Cortex of kidney (tissue), 1 donor: ENCODE measurements at places on chromosomes 1 and 21.

GRCh38 chr1:35030756-35031446 lies 844 bp downstream of the ZMYM6 start:
- DNase-seq: no peak

GRCh38 chr1:93623875-93624274 lies 57.8 kb downstream of the BCAR3 start:
- no peak for DNase-seq

GRCh38 chr1:76046149-76046548 lies 28.4 kb upstream of the ST6GALNAC3 start:
- DNase-seq: no peak

DNA sequence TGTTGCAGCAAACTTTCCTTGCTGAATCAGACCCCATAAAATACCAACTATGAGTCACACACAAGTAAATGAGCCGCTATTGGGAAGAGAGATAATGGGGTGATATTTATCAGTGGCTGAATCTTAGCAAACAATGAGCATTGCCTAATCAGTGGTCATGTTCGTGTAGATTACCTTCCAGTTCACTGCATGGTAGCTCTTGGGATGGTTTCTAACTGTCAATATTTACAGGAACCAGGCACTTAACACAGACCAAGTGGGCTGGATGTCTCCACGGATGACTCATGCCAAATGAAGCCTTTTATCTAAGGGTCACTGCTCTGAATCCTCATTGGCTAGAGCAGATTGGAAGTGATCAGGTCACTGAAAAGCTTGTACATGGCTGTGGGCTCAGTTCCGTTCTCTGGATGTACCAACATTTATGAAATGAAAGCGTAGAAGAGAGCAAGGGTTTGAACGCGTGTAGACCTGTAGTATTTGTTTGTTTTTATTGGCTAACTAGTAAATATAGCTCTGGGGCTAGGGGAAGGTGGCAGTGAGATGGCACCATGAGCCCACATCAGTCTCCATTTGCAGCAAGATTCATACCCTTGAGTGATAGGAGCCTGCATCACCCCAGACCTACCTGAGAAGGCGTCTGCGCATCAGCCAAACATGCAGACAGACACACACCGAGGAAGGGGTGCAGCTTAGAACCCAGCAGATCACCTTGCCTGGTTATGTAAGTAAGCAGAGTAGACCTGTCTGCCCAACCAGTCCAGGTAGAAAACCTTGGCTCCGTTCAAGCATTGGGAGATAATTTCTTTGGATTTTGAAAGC lies 153.3 kb downstream of the TOMM20 start:
- DNase-seq: no peak

DNA sequence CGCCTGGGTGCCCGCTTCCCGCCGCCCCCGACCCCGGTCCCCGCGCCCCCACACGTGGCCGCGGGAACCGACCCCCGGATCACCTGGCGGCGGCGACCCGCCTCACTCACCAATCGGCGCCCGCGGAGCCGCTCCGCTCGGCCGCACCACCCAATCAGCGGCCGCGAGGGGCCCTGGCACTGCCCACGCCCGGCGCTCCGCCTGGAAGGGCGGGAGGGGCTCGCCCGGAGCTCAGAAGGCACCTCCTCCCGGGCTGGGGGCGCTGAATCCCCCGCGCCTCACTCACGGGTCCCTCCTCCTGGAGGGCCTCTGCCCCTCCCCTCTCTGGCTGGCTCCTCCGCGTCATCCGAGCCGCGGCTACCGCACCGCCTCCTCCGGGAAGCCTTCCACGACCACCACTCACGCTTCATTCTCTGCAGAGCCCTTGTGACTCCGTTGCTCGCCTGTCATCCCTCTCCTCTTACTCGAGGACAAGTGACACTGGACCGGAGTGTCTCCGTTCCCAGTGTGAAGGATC lies 374 bp downstream of the SH2D5 start:
- no peak for DNase-seq

GRCh38 chr1:210688512-210689234 lies 360.0 kb downstream of the HHAT start:
- DNase-seq: no peak

DNA sequence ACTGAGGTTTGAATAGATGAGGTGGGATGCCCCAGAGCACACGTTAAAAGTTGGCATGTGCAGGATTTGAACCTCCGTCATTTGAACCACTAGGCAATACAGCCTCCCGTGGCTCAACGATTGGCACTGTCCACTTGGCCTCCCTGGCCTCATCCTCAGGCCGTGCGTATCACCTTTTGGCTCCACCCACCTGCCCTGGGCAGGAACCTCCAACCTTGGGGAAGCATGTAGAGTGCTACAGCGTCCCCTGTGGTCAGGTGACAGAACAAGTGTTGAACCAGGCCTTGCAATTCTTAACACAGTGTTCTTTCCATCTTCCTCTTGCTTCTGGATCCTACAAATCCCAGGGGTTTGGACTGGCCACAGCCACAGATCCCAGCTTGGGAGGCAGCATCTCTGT lies 112.6 kb downstream of the PAX7 start:
- DNase-seq: no peak

- DNase-seq: no peak
These were observed 60.6 kb downstream of the AK4 start for GRCh38 chr1:65208563-65208973.

DNA sequence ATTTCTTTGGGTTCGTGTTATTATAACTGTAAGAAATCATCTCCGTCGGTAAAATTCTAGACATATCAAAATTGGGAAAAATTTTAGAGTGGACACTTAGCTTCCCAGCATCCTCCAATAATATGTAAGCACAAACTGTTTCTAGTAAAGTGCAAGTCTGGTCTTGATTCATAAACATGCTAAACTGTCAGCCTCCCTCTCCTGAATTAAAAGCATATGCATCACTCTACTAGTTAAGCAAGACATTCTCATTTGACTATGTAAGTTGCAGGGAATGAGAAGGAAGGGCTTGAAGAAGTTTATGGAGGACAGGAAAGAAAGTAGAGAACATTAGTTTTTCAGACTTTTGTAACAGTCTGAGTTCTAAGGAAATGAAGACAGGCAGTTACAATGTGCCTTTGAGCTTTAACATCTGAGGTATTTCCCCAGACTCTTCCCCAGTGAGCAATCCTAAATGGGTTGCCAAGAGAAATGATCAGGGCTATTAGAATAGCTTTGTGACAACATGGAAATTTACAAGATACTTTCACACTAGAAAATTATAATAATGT lies 90.0 kb downstream of the TYW3 start:
- DNase-seq: no peak

- no peak for DNase-seq
These were observed 13.7 kb downstream of the DHRS3 start for GRCh38 chr1:12604114-12604874.

DNA sequence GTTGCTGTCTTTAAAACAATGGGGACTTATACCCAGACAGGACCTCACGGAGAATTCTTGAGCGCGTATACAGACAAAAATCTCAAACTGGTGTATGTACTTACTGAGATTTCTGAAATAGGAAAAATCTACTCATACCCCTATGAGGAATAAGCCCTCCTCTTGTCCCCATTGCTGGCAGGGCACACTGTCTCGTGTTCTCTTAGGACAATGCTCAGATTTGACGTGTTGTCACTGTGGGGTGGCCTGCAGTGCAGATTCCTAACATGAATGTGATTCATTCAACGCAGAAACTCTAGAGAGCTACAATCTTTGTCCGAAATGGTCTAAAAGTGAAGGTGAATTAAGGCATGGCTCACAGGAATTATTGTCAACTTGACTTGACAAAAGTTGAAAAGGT lies 31.1 kb upstream of the PDE9A start:
- no peak for DNase-seq

DNA sequence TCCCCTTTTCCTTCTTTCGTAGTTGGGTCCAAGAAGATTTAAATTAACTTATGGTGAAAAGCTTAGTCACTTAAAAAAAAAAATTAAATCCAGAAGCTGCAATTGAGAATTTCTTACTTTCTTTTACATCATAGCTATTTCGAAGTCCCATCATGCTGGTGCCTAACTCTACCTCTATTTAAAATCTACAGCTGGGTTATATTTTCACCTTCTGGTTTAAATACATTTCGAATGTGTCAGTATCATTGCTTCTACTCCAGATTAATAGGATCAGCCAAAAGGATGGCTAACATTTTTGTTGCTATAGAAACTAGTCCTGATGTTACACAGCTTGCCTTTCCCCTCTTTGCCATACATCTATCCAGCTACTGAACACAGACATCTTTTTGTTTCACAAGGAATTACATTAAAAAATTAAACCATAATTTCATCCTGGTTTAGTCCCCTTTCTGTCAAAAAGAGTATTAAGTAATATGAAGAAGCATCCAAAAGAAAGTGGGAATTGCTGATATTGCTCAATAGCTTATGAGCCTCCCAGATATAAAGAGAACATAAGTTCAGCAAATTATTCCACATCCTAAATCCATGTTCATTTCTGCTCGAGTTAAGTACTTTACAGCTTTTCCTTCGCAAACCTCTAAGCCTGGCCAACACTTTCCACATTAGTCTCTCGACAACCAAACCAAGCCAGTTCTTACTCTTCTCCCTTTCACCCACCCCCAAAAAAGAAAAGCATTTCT lies 396.7 kb upstream of the DAB1 start:
- no peak for DNase-seq

DNA sequence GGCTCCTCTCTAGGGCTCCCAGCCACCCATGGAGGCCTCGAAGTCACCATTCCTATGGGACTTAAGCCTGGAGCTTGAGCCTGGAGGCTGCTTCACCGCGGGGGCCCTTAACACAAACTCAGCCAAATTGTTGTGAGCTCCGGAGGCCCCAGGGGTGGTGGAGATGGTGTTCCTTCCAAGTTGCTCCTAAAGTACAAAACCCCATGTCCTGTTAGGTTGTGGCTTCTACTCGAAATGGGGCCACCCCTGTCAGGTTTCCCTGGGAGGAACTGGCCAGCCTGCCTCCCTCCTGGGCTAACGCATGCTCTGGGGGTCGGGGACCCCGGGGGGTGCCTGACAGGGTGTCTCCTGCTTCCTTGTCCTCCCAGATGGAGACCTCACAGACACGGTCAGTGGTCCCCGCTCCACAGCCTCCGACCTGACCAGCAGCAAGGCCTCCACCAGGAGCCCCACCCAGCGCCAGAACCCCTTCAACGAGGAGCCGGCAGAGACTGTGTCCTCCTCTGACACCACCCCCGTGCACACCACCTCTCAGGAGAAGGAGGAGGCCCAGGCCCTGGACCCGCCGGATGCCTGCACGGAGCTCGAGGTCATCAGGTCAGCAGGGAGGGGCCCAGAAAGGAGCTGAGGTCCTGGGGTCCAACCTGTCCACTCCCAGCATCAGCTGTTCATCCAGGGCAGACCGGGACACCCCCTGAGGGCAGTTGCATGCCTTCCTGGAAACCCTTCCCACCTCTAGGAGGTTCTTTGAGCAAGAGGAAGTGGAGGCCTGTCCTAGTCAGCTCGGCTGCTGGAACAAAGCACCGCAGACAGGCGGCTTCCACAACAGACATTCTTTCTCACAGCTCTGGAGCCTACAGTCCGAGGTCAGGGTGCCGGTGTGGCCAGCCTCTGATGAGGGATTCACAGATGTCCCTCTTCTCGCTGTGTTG lies 10.8 kb upstream of the SLC25A34 start:
- no peak for DNase-seq

DNA sequence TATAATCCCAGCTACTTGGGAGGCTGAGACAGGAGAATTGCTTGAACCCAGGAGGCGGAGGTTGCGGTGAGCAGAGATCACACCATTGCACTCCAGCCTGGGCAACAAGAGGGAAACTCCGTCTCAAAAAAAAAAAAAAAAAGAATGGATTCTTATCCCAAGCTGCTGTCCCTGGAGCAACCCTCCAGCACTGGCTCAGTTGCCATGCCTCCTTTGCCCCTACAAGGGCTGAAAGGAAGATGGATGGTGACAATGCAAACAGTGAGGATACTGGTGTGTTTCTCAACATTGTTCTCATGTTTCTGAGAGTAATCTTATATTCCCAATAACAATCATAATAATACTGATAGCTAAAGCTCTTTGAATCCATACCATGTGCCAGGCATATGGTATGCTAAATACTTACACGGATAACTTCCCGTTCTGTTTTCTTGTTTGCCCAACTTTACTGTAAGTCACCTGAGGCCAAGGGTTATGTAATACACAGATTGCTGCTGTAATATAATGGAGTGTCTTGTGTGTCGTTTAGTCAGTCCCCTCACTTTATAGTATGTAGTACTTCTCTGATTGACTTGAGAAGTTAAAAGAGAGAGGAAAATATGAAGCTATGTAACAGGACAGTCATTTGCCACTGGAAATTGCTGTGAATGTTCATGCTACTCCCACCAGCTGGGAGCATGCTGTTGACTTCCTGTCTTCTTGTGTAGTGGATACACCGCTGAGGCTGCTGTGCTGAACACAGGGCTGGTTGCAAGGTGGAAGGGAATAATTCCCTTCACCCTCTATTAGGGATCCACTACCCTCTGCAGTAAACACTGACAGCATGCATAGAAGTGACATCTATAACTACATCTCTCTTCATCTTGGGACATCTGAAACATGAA lies 153.6 kb downstream of the CNIH3 start:
- no peak for DNase-seq

DNA sequence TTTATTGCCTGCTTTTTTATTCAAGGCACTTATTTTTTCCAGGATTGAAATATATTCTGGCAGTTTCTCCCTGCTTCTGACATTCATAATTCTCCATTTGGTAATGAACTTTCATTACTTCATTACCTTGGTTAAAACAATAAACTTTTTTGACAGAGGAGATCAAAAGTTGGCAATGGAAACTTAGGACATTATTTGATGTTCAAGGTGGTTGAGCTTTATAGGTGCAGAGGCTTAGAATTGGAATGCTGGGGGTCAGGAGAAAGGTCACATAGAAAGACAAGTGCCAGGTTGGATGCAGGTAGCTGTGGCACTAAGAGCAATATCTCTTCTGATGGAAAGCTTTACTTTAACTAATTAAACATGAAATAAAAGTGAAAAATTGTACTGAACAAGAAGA lies 152.4 kb downstream of the SPATA46 start:
- no peak for DNase-seq

- no peak for DNase-seq
These were observed 37.3 kb upstream of the PGD start for GRCh38 chr1:10361515-10361914.

DNA sequence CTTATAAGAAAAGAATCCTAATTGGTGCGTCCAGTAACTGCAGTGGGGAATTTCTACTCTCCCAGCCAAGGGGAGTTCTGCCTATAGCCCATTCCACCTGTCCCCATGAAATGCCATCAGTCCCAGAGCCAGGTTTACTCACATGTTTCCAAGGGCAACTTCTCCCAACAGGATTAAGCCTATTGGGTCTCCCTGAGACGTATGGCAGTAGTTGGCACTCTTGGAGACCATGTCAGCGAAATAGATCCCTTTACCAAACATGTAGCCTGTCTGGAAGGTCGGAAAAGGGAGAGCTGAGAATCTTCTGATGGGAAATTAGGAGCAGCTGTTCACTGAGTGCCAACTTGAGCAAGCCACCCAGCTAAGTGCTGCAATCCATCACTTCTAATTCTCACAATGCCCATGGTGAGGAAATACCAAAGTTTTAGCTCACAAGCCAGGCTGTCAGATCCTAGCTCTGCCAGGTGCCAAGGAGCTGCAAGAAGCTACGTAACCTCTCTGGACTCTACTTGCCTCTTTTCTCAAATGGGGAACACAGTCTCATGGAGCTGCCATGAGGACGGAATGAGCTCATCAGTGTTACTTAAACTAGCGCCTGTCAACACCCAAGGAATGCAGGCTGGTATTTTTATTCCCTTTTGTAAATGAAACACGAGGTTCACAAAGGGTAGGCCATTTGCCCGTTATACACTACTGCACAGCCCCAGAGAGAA lies 43.9 kb downstream of the PARP1 start:
- DNase-seq: no peak

GRCh38 chr1:116817582-116818064 lies 63.4 kb downstream of the CD2 start:
- DNase-seq: no peak

GRCh38 chr1:68271596-68271995 lies 39.3 kb upstream of the WLS start:
- no peak for DNase-seq
